ENCODE measurements at places on chromosomes 16 and 17. TPM values are rescaled to one million over a fixed set of nuclear protein-coding genes. Genes with fewer than 3 reads are reported as not detected.
A peak's percentile ranks its signal among the peaks of the same experiment; 100 is the strongest.

- DNase-seq, result no peak
These were observed 16.3 kb upstream of the GCSH start for GRCh38 chr16:81112453-81112852.

The PRR15L gene
- not detected for total RNA-seq

The TNP2 gene
- not detected for total RNA-seq

- DNase-seq, result peak; percentile 55
These were observed 177.0 kb downstream of the HAPSTR1 start for GRCh38 chr16:9268446-9268845.
